HS-27A (cell line): ENCODE measurements at places on chromosomes 7 and 10.

- no peak for DNase-seq
These were observed 120.7 kb downstream of the WDFY4 start for GRCh38 chr10:48805411-48805810.

- DNase-seq = no peak
These were observed 169.6 kb downstream of the ZNF365 start for GRCh38 chr10:62543571-62544355.

DNA sequence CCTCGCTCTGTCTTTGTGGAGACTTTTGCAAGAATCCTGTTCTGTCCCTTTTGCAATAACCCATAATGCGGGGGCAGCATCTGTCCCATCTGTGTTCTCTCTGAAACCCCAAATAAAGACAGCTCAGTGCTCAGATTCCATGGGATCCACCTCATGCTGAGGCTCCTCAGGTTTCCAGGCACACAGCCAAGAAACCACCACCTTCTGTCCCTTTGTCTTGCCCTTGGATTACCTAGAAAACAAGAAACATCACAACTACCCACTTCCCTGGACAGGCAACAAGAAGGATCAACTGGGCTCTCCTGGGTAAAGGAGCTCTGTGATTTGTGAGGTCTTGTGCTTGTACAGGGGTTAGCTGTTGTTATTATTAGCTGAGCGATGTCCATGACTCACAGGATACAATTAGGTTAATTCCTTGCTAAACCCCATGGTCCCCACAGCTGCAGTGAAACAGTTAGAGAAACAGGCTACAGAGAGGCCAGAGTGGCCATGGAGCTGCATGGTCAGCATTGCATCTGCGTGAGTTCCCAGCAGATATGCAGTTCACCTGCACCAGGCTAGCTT, 50.2 kb downstream of the CXCL12 start:
- DNase-seq = no peak

- DNase-seq = no peak
These were observed 26.9 kb downstream of the ENKUR start for GRCh38 chr10:24988831-24989640.

DNA sequence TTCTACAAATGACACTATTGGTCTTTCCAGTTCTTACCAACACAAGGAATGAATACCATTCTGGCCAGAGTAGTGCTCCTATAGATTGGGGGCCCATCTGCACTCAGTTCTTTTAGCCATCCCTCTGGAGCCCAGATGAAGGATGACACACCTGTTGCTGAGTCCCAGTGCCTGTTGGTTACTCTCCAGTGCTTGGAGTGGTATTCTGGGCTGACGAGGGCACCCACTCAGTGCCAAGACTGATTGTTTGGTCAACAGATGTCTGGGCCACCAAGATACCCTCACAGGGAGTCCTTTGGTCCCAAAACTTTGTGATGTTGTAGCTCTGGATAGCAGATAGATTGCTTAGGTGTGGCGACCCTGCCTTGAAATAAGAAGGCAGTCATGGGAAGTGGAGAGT, 23.7 kb upstream of the ITGA8 start:
- DNase-seq = no peak

GRCh38 chr10:124092250-124092859, 1.0 kb downstream of the CHST15 start:
- DNase-seq = no peak

GRCh38 chr7:109751241-109751640, 1181.6 kb downstream of the DNAJB9 start:
- DNase-seq = no peak

GRCh38 chr10:106242301-106242700, 922.2 kb downstream of the SORCS1 start:
- no peak for DNase-seq

GRCh38 chr7:30327813-30328212, 43.4 kb downstream of the ZNRF2 start:
- no peak for DNase-seq

GRCh38 chr10:10367264-10367663, 650.4 kb upstream of the CELF2 start:
- no peak for DNase-seq
